Left ventricle myocardium superior (tissue), 1 donor: ENCODE measurements at places on chromosomes 3 and 15. TPM values are rescaled to one million over a fixed set of nuclear protein-coding genes. Genes with fewer than 3 reads are reported as not detected.

Gene CEP63
- 35.1 TPM for total RNA-seq

Gene SV2B
- 2.5 TPM for total RNA-seq

Gene ASTE1
- total RNA-seq, result 3.0 TPM

GRCh38 chr3:20739814-20740213 lies 553.8 kb upstream of the SGO1 start:
- DNase-seq, result no peak

DNA sequence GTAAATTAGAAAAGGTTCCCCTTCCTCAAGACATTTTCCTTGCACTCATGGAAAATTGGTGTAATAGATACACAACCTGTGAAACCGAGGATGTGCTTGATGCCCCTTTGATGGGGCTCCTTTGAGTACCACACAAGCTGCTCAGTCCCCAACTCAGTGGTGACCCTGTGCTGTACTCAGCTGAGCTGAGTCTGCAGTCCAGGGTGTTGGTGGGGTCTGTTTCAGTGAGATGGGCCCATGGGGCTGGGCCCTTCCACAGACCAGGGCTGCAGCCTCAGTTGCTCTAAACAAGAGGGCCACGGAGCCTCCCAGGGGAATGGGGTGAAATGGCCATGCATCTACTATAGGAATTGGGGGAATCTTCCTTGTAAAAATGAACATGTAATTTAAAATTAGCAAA lies 39.3 kb downstream of the KY start:
- no peak for DNase-seq

GRCh38 chr3:148175214-148175613 lies 522.5 kb upstream of the AGTR1 start:
- no peak for DNase-seq

DNA sequence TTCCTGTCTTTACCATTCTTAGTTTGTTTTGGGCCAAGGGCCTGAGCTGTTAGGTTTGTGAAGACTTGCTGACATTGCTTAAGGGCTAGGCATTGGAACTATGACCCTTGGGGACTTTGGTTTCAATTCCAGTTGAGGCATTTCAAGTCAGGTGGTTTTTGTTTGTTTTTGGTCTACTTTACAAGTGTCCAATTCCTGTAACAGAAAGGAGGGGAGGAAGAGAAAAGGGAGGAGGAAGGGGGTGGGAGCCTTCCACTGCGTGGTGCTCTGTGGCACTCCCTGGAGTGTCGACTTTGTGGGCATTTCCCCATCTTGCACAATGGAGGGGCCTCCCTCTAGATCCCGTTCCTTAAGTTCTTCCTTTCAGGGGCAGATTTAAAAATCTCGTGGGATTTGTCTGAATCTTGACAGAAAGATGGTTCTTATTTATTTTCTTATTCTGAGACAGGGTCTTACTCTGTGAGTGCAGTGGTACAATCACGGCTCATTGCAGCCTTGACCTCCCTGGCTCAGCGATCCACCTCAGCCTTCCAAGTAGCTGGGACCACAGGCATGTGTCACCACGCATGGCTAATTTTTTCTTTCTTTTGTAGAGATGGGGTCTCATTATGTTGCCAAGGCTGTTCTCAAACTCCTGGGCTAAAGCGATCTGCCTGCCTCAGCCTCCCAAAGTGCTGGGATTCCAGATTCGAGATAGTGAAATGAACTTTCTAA lies 59.5 kb upstream of the RYK start:
- no peak for DNase-seq

DNA sequence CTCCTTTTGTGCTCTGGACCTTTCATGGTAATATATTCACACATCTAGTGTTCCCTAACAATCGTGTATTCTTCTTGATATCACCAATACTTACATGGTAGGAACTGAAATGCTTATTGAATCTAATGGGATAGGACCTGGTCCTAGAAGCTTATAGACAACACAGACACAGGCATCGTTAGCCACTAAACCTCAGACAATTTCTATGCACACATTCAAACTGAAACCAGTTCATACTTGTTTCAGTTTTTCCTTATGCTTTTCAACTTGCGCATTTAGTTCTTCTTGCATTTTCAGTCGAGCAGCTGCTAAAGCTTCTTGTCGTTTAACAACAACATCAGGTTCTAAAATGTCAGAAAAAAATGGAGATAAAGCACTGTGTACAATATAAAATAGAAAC lies 2.3 kb downstream of the SELENOS start:
- no peak for DNase-seq

- no peak for DNase-seq
Measured at GRCh38 chr15:98063871-98064270, 103.4 kb downstream of the ARRDC4 start.

GRCh38 chr3:54642147-54642546 lies 285.7 kb downstream of the LRTM1 start:
- no peak for DNase-seq

DNA sequence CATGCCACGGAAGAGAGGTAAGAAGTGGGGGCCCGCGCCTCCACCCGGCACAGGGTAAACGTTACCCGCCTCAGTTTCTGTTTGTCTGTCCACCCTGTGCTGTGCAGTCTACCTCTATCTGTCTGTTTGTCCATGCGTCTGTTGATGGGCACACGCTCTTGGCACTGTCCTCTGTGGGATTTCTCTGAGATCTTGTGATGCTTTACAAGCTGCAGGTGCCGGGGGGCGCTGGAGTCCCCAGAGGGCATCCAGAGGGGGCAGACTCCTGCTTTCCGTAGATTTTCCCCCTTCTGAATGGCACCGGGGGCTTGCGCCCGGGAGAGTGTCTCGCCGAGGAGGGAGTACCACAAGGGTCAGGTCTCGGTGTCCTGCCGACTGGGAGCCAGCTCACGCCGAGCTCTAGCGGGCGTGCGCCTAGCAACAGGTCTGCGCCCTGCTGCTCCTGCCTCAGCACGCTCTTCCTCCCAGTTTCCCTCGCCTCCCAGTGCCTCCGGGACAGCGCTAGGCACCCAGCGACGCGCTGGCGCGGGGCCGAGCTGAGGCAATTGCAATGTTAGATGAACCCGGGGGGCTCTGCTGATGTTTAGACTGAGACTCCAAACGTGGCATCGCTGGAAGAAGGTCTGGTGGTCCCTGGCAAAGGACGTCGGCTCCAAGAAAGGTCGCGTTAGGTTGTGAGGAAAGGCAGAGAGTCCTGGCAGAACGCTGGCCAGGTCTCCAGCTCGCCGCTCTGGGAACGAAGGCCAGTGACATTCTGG lies 667 bp downstream of the CEMIP start:
- DNase-seq, result peak; percentile 30

DNA sequence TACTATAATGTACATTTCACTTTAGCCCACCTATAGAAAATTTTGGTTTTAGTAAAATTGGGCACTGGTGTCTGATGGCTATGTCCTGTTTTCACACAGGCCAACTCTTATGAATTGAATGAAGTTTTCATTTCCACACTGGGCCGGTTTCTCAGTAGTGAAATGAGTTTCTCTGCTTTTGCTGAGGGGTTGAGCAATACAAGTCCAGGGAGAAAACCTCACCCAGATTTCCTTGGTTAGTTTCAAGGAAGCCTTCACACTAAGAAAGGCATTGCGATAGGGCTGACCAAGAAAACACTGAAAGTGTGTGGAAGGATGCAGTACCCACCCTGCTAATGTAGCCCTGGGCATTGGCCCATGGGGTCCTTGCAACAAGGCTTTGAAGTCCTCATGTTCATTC lies 331.5 kb upstream of the CFAP20DC start:
- no peak for DNase-seq

- peak; percentile 61 for DNase-seq
Measured at GRCh38 chr15:43792761-43793476, 799 bp downstream of the SERF2 start.

DNA sequence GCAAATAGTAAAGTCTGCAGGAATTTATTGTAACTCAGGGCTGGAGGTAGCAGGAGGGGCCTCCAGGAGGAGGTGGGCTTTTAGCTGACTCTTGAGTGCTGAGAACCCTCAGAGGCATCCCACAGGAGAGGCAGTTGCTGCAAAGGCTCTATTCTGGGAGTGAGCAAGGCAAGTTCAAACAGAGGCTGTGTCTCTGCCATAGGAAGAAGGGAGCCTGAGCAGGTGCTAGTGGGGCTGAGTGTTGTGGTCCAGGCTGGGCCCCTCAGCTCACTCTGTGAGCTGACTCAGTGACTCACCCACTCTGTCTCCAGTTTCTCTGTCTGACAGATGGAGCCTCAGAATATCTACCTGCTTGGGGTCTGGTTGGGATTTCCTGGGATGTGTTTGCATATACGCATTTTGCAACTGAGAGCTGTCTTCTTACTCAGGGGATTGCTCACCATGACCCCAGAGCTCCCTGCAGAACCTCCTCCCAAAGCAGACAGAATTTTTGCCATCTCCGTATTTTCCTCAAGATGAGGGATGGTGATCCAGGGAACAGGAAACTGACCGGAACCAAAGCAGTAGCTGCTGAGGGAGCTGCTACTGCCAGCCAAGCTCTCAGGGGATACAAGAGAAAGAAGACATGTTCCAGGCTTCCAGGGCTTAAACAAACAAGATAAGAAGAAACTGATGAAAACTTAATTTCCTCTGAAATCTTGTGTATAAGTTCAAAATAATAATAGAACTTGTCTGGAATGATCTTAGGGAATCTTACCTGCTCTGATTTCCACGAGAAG lies 13.6 kb upstream of the NOX5 start:
- no peak for DNase-seq
